ENCODE measurements at places on chromosomes 5 and 9. TPM values are rescaled to one million over a fixed set of nuclear protein-coding genes. Genes with fewer than 3 reads are reported as not detected.

The LHX3 gene
- total RNA-seq = not detected

The C9orf50 gene
- not detected for total RNA-seq

The KLF9 gene
- 76.9 TPM for total RNA-seq

DNA sequence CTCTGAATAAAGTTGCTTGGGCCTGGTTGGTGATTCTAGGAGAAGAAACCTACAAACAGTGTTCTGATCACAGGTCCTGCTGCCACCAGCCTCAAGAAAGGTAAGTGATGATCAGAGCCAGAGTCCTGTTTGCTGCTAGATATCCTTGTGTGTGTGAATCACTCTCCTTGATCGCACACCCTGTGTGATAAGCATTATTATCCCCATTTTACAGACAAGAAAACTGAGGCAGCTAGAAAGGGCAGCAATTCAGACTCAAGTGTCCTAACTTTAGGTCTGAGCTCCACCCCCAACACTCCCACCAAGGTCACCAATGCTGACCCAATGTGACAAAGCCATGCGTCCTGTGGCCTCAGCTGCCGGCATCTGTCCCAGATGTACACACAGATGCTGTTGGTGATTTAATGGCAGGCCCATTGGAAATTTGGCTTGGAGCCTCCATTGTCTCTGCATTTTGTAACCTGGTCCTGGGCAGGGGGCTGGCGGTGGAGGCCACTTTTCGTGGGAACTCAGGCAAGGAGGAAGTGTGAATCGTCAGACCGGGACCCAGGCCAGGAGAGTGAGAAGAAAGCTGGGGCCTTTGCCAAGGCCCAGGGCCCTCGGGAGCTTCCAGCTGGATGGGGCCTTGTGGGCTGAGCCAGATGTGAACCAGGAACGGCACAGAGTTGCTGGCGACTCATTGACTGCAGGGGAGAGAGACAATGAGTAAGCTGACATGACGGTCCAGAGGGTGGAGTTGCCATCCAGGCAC is 29.8 kb upstream of the GGTA1 start:
- DNase-seq = peak; percentile 79

- no peak for DNase-seq
These were observed 824 bp downstream of the MXD3 start for GRCh38 chr5:177310757-177311391.

- DNase-seq = peak; percentile 67
These were observed 1.4 kb downstream of the IQGAP2 start for GRCh38 chr5:76404223-76405211.

DNA sequence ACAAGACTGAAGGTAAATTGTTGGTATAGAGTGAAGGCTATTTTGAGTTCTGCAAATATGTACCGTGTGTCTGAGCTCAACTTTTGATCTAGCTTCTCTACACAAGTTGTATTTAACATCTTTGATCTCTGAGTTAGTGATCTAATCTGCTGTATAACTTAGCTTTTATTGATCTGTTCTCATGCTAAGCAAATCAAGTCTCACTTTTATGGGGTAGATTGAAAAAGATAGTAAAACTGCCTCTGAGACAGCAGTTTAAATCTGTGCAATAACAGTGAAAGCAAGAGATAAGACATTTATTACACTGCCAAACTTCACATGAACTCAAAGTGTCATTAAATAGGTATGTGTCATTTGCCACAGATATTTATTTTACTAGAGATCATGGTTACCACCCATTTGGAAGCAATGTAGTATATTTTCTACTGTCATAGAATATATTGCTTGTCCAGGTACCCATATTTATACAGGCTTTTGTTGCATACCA is 477.3 kb downstream of the ISL1 start:
- no peak for DNase-seq

DNA sequence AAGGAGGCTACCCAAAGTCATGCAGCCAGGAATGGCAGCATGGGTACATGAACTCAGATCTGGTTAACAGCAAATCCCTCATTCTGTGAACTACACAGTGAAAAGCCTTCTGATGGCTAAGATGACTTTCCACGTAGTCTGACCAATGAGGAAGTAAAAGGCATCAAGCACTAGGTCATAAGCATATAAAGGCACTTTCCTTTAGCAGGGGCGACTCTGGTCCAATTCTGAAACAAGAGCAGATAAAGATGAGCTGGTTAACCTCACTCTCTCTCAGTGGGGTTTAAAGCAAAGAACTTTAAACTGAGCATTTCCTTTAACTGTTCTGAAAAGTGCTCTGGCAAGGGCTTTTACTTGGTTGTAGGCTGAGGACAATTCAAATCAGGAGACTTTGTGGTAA is 21.1 kb downstream of the PSMB7 start:
- no peak for DNase-seq

DNA sequence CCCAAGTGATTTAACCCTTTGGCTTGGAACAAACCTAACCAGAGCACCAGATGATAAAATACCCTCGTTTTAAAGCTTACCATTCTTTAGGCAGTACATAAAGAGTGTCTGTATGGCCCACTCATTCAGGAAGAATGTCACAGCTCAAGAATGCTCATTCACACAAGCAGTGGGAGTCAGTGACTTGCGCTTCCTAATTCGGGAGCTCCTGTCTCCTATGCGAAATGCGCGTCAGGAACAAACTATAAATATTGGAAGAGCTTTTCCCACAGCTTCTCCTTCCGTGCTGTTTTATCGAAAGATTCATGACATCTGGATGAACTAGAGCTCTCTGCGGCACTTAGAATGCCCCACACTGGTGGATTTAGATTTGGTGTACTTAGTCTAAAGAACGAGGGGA is 66.6 kb downstream of the NTRK2 start:
- DNase-seq = no peak

DNA sequence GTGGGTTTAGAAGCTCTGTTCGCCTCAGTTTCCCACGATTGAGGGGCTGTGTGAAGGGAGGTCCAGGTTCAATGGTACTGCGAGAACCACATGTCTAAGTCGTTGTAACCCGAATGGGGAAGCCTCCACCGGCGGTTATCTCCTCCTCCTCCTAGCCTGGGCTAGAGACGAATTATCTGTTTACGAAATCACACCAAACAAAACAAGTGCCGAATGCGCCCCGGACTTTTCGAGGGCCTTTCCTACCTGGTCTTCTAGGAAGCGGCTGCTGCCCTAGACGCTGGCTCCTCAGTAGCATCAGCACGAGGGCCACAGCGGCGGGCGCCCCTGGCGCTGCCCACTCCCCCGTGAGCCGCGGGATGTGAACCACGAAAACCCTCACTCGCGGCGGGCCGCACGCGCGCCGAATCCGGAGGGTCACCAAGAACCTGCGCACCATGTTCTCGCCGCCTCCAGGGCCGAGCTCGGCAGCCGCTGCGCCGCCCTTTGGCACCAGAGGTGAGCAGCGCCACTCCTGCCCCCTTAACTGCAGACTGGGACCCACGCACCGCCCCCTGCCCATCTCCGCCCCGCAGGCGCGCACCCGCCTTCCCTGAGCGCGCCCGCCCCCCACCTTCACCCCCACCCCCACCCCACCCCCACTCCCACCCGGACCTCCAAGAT is at the start of gene CDKN2A:
Gene CDKN2A (minus strand): TSS at position 500 of the 663 bp plus-strand sequence.
- DNase-seq = peak; percentile 58

GRCh38 chr5:146762830-146763229 is 115.7 kb downstream of the PPP2R2B start:
- no peak for DNase-seq

DNA sequence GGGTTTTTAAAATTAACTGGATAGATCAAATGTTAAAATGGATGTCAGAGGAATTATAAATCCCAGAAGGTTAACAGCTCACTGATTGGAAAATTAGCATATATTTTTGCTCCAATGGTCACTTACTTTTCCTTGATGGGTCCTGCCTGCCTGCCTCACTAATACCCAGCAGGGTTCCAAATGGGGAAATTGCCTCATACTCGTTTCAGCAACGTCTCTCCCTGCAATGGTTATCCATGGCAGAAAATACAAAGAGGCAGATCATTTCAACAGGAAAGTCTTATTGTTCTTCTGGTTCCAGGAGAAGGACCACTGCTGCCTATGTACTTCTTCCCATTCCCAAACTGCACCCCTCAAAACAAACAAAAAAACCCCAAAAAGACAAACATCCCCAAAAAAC is 71.3 kb downstream of the ERP44 start:
- DNase-seq = no peak

DNA sequence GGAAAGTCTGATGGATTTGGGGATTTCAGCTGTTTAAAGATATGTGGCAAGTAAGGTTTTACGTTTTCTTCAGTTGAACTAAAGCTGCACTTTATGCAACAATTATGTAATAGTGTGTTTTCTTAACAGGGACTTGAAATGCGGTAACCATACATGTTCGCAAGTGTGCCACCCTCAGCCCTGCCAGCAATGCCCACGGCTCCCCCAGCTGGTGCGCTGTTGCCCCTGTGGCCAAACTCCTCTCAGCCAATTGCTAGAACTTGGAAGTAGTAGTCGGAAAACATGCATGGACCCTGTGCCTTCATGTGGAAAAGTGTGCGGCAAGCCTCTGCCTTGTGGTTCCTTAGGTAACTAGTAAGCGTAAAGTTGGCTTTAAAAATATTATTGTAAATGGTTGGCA is 28.5 kb downstream of the NFX1 start:
- no peak for DNase-seq
